ENCODE measurements at places on chromosomes 5 and 9.

DNA sequence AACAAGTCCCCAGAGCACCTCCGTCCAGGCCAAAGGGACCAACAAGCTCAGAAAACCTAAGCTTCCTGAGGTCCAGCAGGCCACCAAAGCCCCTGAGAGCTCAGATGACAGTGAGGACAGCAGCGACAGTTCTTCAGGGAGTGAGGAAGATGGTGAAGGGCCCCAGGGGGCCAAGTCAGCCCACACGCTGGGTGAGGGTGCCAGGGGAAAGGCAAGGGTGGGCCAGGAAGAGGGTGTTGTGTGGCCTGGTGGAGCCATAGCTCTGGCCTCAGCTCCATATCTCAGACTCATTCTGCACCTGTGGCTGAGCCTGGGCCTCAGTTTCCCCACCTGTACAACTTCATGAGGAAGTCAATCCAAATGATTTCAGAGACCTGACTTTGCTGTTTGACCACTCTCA is 20.7 kb downstream of the CD74 start:
- no peak for DNase-seq

- DNase-seq = no peak
These were observed 501.9 kb downstream of the KDM4C start for GRCh38 chr9:7259544-7260241.

GRCh38 chr9:119443179-119443578 is 73.9 kb upstream of the BRINP1 start:
- no peak for DNase-seq

- DNase-seq = no peak
These were observed 1.6 kb upstream of the PRDM6 start for GRCh38 chr5:123087173-123088030.

- DNase-seq = no peak
These were observed 27.8 kb upstream of the GRPEL2 start for GRCh38 chr5:149317281-149318048.

DNA sequence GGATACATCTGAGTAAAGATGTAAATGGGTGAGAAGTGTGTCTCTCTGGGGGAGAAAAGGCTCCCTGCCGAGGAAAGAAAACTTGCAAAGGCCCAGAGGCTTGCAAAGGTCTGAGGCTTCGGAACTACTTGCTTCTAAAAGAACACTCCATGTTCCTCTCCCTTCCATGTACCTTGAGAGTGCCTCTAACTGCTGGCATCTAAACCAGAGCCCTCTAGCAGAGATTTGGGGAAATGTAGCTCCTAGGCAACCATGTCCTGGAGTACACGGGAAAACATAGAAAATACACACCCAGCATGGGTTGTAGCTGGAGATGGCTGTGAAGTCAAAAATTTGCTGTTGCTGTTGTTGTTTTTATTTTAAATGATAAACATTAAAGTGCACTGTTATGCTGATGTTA is 151.6 kb downstream of the SYK start:
- DNase-seq = no peak

GRCh38 chr9:36332006-36332405 is 68.1 kb downstream of the RNF38 start:
- DNase-seq = no peak

All from activated gamma-delta T cell (primary cell).